ENCODE measurements at places on chromosomes 3 and 15. TPM values are rescaled to one million over a fixed set of nuclear protein-coding genes. Genes with fewer than 3 reads are reported as not detected.

DNA sequence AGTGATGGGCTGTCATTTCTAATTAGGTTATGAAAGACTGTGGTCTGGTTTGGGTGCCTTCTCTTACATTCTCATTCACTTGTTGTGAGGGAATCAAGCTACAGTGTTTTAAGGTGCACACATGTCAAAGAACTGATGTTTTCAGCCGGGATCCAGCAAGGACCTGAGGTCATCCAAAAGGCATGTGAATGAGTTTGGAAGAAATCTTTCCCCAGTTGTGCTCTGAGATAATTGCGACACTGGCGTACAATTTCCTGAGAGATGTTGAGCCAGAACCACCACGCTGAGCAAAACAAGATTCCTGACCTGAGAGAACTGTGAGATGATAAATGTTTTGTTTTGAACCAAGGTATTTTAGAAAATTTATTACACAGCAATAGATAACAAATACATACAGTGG lies 295.3 kb upstream of the SLITRK3 start:
- no peak overlapping the region for H3K4me3 ChIP-seq
- H3K27me3 ChIP-seq: no peaks in the 10 kb centered on the region
- DNase-seq: no peak

Gene P2RY13
- total RNA-seq: 0.43 TPM

DNA sequence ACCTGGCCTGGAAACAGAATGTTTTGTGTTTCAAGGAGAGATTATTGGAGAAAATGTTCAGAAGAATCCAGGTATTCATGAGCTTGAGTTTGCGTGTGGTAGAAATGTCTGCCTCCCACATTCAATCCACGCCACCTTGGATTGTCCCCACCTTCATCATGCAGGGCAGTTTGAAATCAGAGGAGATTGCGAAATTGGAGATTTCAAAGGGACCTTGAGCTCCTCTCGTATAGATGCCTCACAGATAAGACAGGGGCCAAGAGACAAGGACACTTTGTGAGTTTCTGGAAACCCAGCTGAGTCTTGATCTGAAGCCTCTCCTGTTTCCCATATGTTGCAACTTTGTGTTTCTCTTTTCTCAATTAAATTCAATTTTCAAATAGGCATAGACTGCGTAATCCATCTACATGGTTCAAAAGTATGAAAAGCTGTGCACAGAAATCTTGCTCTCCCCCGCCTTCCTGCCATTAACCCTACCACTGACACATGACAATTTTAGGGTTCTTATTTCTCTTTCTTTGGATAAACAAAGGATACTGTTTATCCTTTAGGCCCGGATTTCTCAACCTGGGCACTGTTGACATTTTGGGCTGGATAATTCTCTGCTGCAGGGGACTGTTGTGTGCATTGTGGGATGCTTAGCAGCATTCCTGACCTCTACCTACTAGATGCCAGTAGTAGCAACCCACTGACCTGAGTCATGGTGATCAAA lies 53.8 kb downstream of the CMTM8 start:
- no peaks in the 10 kb centered on the region for H3K27me3 ChIP-seq
- peaks cover 8% of the 10 kb centered on the region for H3K4me1 ChIP-seq
- no peak overlapping the region for H3K27ac ChIP-seq
- H3K4me3 ChIP-seq: no peak overlapping the region

Gene GXYLT2
- 16.2 TPM for total RNA-seq

GRCh38 chr3:73508330-73508954 lies 116.3 kb downstream of the PDZRN3 start:
- H3K36me3 ChIP-seq: no peaks in the 10 kb centered on the region
- H3K27ac ChIP-seq: peak overlapping the region; percentile 44
- no peaks in the 10 kb centered on the region for H3K27me3 ChIP-seq
- no peak for DNase-seq

- H3K36me3 ChIP-seq: no peaks in the 10 kb centered on the region
- H3K4me1 ChIP-seq: no peaks in the 10 kb centered on the region
- H3K4me3 ChIP-seq: no peak overlapping the region
- peak; percentile 65 for DNase-seq
These were observed 7.0 kb upstream of the CD276 start for GRCh38 chr15:73677146-73677607.

- H3K27ac ChIP-seq: no peak overlapping the region
- no peaks in the 10 kb centered on the region for H3K36me3 ChIP-seq
- H3K27me3 ChIP-seq: no peaks in the 10 kb centered on the region
- no peak for DNase-seq
- H3K4me1 ChIP-seq: no peaks in the 10 kb centered on the region
- no peak overlapping the region for H3K4me3 ChIP-seq
These were observed 40.7 kb upstream of the TBC1D21 start for GRCh38 chr15:73832657-73833056.
